CD8-positive, alpha-beta memory T cell (primary cell): ENCODE measurements at places on chromosomes 16 and 17.

DNA sequence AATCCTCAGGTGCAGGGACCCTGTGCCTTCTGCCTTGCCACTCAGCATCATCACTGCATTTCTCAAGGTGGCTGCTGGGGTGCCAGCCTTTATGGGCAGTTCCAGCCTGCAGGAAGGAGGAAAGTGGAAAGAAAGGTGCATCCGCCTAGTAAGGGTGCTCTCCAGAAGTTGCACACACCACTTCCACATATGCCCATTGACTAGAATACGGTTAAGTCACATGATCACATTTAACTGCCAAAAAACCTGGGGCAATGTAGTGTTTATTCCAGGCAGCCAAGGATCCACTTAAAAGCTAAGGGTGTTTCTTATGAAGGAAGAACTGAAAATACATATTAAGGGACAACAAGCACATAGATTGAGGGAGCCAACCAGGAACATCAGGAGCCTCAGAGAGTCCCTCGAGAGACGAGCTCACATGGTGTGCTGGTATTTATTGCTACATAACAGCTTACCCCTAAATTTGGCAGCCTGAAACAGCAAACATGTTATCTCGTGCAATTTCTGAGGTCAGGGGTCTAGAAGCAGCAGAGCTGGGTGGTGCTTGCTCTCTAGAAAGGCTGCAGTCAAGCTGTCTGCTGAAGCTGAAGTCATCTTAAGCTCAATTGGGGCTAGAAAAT, 52.0 kb upstream of the MMP2 start:
- no peak for DNase-seq

DNA sequence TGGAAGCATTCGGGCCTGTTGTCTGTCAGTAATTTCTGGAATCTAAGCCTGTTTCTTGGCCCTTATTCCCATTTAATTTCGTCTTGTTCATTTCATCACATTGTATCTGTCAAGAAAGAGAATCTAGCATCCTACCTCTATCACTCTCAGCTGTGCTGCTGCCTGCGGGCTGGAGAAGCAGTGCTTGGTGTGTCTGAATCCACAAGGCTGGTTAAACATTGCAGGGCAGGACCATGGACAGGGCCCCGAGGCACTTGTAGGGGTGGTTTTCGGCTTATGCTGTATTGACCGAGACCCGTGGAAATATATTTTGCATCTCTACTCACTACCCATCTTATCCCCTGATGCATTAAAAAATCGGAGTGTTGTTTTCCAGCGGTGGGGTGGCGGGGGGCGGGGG, 3.1 kb downstream of the RAB11FIP4 start:
- no peak for DNase-seq

- no peak for DNase-seq
These were observed 15.8 kb upstream of the CAVIN1 start for GRCh38 chr17:42438600-42439567.

DNA sequence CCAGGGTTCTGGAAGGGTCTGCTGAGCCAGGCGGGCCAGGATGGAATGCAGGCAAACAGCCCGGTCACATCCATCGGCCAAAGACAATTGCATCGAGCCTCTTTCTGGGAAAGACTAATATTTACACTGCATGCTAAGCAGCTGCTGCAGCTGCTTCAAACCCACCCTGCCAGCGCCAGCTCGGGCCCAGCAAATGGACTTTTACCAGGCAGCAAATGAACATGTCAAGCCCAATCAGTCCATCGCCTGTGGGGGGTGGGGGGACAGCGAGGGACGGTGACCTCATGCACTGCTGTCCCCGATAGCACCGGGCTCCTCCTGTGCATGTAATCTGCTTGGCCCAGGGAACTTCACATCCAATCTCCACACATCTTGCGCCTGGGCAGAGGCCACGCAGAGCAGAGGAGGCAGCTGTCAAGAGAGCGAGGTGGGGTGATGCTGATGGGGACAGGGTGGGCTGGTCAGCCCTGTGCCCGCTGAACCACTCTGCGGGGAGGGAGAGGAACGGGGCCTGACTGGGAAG, 39.4 kb upstream of the CDH5 start:
- DNase-seq, result no peak

DNA sequence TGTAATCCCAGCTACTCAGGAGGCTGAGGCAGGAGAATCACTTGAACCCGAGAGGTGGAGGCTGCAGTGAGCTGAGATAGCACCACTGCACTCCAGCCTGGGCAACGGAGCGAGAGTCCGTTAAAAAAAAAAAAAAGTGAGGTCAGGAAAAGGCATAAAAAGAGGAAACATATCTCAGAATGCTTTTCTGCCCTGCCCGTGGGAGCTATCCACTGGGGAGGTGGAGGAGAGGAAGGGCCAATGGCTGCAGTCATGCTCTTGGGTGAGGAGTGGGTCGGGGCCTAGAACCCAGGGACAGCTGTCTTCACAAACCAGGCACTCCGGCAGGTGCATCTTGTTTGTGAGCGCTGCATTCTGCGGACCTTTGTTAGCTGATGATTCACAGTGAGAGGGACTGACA, 60.0 kb upstream of the CDC42EP4 start:
- no peak for DNase-seq

DNA sequence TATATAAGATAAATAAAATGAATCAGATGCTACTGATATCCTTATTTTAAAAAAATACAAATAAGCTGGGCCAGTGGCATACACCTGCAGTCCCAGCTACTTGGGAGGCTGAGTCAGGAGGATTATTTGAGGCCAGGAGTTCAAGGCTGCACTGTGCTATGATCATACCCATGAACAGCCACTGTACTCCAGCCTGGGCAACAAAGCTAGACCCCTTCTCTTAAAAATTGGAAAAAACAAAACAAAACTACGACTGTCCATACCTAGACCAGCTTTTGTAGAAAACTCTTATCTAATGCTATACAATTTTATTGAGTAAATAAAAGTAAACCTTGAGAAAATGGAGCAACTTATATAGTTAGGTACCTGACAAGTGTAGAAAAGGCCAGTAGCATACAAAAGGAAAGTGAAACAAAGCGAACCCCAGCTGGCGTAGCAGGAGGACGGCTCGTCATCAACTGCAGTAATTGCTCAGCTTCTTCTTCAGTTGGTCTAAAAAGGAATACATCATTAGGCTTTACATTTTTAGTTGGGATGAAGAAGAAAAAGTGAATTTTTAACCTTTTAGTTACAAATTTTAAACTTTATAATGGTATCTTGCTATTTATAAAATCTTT, 23.6 kb downstream of the INTS2 start:
- peak; percentile 32 for DNase-seq

DNA sequence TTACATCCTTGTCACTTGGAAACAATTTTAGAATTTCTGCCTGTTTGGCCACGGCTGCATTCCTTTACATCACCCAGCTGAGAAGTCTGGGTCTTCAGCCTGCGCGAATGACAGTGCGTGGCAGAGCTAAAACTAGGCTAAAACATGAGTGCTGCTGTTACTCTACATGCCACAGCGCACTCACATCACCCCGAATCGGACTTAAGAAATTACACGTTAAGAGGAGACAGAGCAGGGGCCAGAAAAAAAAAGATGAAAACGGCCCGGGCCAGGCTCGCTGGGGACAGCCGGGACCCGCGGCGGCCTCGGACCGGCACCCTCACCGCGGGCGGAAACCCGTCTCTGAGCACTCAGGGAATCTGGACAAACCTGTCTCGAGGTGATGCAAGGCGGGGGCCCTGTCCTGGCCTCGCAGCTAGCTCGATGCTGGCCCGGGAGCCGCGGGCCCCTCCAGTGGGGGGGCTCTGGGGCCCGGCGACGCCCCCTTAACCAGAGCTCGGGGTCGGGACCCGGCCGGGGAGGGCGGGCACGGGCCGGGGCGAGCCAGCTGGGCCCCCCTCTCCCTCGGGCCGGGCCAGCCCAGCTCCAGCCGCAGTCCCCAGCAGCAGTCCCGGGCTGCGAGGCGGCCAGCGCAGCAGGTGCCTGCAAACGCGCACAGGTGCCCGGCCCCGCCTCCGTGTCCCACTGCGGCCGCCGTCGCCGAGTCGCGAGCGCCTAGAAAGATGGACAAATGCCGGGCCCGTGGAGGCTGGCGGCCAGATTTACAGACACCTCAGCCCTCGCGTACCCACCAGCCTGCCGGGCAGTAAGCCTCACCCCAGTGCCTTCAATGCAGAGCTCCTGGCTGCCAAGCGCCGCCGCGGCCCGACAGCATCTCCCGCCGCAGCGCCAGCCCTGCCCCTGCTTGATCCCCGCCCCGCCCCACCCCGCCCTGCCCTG, at the start of gene AKTIP:
TSS of gene AKTIP (minus strand) at position 879 of the 939 bp plus-strand sequence. CDS start 2,950 bp downstream, outside the sequence.
- DNase-seq, result peak; percentile 18

- DNase-seq, result no peak
These were observed 37.6 kb downstream of the OR3A1 start for GRCh38 chr17:3260600-3260999.

DNA sequence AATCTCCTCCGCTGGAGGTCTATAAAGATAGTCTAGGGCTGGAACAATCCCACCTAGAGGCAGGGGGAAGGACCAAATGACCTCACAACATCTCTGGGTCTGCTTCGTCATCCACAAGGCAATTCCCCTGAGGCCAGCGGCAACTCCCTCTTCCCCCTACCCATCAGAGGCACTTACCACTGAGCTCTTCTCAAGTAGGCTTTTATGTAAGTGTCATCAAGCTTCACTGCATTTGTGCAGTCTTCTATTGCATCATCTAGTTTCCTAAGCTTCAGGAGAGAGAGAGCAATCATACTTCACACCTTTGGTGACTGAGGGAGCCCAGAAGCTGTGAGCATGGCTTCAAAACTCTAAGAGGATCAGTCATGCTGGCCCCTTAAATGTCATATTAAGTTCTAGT, 21.0 kb downstream of the CNP start:
- DNase-seq, result no peak

DNA sequence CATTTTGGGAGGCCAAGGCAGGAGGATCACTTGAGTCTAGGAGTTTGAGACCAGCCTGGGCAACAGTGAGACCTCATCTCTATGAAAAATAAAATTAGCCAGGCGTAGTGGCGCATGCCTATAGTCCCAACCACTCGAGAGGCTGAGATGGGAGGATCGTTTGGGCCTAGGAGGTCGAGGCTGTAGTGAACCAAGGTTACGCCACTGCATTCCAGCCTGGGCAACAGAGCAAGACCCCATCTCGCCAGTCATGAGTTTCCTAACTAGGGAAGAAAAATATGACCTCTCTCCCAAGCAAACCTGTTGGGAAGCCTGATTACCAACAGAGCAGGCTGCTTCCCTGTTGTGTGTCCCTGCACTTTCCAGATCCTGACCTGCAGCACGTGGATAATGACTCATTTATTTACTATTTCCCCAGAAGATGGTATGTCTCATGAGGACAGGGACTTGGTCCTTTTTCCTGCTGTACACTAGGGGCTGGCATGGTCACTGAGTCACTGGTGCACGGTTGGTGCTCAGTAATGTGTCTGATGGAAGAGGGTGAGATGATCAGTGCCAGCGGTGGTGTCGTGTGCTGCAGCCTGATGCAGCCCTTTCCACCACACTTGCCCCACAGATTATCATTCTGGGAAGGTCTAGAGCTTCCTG, 30.8 kb downstream of the NMT1 start:
- no peak for DNase-seq

- no peak for DNase-seq
These were observed 81.1 kb downstream of the TBC1D16 start for GRCh38 chr17:79954281-79955166.

DNA sequence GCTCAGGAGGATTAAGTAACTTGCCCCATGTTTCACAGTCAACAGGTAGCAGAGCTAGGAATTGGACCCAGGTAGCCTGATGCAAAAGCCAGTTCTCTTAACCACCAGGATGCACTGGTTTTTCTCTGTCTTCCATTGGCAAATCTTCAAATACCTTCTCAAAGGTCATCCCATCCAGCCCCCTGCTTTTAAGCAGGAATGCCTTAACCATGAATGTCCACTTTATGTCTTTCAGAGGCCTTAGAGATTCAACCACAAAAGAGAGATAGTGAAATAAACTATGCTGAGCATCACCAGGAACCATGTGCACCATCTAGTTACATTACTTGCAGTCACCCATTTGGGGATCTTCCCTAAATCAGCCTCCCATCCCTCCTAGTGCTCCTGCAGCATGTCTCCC, 94.3 kb downstream of the C17orf67 start:
- DNase-seq, result no peak

GRCh38 chr16:85139881-85140339, 27.6 kb upstream of the CIBAR2 start:
- no peak for DNase-seq
